Head of caudate nucleus (tissue), 42 donors: ENCODE measurements at places on chromosomes 6 and 20.

GRCh38 chr6:113570641-113571040 is 286.5 kb upstream of the MARCKS start:
- no peak for DNase-seq

- no peak for DNase-seq
Observed at GRCh38 chr6:78993955-78994354, 84.1 kb downstream of the PHIP start.

- peak; percentile 69 for DNase-seq
Observed at GRCh38 chr20:41818991-41819390, 200.8 kb upstream of the CHD6 start.

DNA sequence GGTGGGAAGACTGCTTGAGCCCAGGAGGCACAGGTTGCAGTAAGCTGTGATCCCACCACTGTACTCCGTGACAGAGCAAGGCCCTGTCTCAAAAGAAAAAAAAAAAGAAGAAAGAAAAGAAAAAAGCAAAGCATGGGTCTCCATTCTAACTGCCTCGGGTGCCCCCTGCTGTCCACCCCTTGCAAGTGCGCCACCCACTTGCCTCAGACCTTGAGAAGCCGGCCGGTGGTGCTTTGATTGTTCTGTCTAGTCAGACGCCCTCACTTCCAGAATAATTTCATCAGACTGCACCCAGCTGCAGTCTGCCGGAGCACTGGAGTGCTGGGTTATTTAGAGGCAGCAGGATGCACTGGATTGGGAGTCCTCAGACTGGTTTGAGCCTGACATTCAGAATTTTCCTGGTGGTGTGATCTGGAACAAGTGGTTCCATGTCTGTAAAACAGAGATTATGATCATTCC is 17.6 kb upstream of the TM9SF4 start:
- DNase-seq, result peak; percentile 75

DNA sequence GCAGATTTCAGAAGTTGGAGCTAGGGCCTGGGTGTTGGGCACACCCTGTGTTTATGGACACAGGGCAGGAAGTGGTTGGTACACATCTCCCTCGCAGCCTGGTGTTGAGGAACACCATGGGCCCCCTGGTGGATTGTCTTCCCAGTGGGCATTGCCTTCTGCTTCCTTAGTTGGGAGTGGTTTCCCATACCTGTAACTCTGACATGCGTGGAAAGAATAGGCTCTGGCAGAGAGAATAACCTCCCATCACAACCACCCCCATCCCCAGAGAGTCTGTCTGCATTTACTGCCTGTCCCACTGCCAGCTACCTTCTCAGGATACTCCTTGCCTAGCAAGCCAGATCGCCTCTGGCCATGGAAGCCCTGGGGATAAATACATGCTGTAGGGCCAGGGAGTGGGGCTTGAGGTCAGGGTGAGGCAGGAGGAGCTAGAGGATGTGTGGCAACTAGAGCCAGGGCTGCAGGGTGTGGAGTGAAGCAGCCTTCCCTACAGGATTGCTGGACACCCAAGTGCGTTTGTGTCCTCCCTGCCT is 14.7 kb downstream of the LRRC73 start:
- DNase-seq, result no peak

GRCh38 chr6:42185597-42185996 is 9.2 kb downstream of the GUCA1B start:
- DNase-seq, result no peak

DNA sequence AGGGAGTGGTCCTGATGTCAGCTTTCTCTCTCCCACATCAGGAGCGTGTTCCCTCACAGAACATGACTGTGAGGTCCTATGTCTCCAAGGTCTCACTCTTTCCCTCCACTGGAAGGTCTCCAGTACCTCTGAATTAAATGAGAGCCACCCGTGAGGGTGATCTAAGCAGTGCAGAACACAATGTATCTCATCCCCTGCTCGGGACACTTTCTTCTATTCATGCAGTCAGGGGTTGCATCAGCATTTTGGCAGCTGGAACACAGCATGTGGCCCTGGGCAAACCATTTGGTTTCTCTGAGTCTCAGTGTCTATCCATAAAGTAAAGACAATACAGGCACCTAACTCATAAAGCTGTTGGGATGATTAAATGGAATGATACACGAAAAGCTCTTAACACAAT is 34.2 kb downstream of the MAFB start:
- peak; percentile 12 for DNase-seq

DNA sequence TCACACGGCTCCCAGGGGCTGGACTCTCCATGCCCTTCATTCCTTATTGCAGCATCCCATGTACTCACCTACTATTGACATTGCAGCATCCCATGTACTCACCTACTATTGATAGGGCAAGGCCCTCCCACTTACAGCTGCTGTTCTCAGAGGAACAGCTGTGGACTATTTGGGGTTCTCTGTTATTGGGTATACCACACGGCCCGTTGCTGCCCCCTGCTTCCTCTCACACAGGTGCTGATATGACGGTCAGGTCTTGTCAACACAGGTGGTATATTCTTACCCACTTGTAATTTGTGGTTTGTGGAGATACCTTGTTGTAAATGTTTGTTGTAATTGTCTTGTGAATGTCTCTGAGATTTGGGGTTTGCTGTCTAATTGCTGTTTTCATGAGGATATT is 18.8 kb downstream of the ALDH5A1 start:
- DNase-seq, result no peak

- DNase-seq, result no peak
Observed at GRCh38 chr20:4886771-4887527, 114.4 kb downstream of the SLC23A2 start.

DNA sequence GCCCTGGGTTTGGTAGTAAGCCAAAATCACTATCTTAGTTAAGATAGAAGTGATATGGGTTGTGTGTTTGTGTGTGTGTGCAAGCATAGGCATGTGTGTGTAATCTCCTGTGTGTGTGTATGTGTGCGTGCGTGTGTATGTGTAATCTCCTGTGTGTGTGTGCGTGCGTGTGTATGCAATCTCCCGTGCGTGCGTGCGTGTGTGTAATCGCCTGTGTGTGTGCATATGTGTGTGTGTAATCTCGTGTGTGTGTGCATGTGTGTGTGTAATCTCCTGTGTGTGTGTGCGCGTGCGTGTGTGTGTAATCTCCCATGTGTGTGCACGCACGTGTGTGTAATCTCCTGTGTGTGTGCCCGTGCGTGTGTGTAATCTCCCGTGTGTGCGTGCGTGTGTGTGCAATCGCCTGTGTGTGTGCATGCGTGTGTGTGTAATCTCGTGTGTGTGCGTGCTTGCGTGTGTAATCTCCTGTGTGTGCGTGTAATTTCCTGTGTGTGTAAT is 219.3 kb upstream of the GGTLC1 start:
- DNase-seq, result no peak

DNA sequence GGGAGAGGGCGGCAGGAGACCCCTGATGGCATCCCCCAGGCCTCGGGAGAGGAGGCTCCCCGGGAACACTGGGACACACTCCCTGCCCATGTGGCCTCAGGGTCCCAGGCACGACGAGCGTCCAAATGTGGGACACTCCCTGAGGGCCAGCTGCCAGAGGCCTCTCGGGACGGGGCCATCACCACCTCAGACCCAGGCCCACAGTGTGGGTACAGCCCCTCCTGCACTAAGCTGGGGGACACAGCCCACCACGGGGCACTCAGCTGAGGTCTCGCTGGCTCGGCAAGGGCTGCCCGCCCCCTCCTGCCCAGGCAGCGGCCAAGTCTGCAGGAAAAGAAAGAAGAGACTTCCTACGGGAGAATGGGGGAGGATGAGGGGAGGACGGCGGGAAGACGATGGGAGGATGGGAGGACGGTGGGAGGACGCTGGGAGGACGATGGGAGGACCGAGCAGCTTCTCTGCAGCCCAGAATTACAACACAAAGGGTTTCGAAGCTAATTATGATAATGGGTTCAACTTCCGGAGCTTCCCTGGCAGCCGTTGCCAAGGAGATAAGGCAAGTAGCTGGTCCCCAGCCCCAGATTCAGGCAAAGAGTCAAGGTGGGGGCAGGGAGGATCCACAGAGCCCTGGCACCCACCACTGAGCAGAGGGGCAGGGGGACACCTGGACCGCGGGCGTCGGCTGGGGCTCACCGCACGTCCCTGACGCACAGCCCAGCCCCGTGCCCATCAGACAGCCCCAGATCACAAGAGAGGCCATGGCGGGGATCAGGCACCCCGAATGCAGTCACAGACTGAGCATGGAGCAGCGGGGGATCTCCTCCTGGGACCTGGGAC is 17.5 kb downstream of the KCNQ2 start:
- DNase-seq, result peak; percentile 59
